ENCODE measurements at places on chromosomes 4 and X. TPM values are rescaled to one million over a fixed set of nuclear protein-coding genes. Genes with fewer than 3 reads are reported as not detected.
A peak's percentile ranks its signal among the peaks of the same experiment; 100 is the strongest.

DNA sequence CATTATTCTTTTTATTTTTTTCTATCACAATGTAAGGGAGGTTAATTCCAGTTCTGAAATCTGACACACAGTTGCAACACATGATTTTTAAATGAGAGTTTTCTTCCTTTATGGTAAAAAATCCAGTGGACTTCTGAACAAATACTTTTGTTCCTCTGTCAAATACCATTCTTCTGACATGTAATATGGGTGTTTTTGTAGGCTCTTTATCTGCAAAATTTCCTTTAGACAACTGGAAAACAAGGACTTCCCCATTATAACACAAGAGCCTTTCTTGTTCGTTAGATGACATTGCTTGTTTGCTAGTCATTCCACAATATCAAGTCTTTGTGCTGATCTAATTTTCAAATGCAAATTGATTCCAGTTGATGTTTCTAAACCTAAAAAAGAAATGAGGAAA, 7.7 kb downstream of the FANCB start:
- DNase-seq, result peak; percentile 28

- no peak for DNase-seq
Observed at GRCh38 chr4:1784789-1785591, 8.1 kb upstream of the FGFR3 start.

F8A2 gene
- not detected for total RNA-seq

DNA sequence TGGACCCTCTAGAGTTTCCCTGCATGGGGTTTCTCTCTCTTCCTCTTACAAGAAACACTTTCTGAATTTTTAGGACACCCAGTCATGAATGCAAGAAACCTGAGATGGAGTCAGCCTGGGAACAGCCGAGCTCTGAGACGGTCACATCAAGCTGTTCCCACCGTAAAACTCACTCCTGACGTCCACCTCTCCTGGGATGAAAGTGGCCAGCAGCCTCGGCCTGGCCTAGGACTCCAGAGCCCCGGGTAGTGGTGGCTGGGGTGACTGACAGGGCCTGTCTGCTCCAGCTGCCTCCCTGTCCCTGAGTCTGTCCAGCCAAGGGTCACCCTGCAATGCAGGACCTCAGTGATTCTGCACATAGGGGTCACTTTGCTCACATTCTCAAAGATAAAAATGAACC, 217.8 kb downstream of the SHOX start:
- no peak for DNase-seq

- no peak for DNase-seq
Observed at GRCh38 chr4:140213116-140213515, 59.1 kb upstream of the MAML3 start.

- no peak for DNase-seq
Observed at GRCh38 chr4:26204249-26204825, 116.5 kb upstream of the RBPJ start.

PASD1 gene
- total RNA-seq, result not detected

GRCh38 chrX:111928456-111928855, 52.5 kb downstream of the TRPC5OS start:
- no peak for DNase-seq

CYTL1 gene
- total RNA-seq, result 0.17 TPM

DNA sequence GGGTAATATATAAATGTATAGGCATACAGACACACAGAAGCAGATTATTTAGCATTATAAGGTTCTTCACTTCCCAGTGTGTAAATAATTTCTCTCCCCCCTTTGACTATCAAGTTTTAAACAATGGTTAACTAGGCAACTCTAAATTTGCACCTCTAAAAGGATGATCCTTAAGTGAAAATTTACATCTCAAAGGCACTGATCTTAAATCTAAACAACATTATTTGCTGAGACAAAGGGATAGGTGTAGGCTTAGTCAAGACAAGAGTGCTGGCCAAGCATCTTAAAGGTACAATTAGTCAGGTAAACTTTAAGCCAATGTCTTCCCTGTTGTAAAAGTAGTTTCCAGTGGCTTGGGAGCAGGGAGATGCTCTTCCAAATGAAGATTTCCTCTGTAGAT, 33.0 kb downstream of the NLRP2B start:
- DNase-seq, result no peak

DNA sequence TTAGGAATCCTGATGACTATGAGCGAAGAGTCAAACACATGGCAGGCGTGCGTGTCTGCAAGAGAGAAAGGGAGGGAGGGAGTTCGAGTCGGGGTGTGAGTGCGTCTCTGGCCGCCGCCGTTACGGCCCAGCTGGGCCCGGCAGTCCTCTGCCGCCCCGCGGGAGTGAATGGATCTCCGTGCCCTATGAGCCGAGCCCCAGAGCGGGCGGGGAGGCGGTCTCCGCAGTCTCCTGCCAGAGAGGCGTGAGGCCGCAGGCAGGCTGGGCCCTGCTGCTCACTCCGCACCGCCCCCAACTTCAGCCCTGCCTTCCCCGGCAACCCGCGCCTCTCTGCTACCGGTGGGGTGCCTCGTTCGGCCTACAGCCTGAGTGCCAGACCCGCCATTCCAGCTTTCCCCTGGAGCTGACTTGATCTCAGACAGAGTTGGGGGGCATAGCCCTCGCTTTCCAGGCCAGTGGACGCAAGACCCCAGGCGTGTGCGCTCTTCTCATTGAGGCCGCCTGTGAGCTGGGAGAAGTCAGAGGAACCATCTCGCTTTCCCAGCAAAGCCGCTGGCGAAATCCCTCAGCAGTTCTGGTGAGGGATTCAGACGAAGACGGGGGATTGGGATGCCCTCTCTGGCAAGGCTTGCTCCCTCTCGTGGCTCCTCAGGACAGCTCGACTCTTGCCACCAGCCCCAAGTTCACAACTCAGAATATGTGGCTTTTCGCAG, 1.4 kb downstream of the SLC16A2 start:
- peak; percentile 59 for DNase-seq

- peak; percentile 80 for DNase-seq
Observed at GRCh38 chr4:80989921-80990544, 40.5 kb upstream of the BMP3 start.

- DNase-seq, result no peak
Observed at GRCh38 chr4:100075056-100075455, 115.2 kb downstream of the DDIT4L start.

- DNase-seq, result peak; percentile 11
Observed at GRCh38 chrX:19624739-19625138, 109.4 kb upstream of the MAP3K15 start.

GRCh38 chr4:119116925-119117900, 18.4 kb upstream of the MYOZ2 start:
- DNase-seq, result no peak

All from fibroblast of lung (primary cell).